ENCODE measurements at places on chromosomes 13 and 19.

DNA sequence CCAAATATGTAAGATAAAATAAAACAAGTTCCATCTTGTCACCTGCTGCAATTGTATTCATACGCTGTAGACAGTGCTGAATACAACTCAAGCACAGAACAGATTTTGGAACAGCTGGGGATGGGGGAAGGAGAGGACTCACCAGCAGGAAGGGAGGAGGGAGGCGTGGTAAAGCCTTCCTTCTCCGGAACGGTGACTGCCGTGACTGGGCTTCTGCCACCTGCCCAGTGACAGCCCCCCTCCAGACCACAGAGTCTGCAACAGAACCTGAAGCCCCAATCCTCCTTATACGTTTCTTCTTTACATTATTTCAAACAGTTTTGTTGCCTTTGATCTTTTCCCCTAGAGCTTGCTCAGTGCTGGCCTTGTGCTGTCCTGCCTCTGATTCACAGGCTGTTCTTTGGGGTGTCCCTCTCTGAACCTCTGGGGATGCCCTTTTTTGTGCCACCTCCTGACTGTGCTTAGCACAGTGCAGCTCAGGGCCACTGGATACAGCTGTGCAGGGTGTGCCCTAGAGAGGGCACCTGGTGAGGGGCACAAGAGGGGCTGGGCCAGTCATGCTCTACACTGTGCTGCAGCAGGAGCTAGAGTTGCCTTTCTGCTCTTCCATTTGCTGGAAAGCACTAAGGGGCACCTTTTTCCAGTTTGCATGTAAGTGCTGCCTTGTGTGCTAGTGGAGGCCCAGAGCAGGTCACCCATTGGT, 213.0 kb downstream of the ZIC5 start:
- DNase-seq: no peak

- no peak for DNase-seq
These were observed 20.6 kb upstream of the OLFM2 start for GRCh38 chr19:9956956-9957355.

DNA sequence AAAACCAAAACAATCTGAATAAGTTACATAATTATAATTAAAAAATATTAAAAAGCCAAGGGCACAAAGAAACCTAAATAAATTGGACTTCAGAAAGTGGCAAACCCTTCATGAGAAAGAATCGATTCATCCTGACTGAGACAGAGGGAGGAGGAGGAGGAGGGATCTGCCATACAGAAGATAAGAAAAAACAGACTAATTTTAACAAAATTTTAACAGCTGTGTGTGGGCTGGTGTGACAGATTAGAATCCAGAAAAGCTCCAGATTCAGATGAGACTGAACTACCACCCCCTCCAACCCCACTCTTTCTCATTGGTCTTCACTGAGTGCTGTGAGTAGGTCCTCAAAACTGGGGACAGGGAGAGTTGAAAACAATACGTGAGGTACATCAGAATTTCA, 111.5 kb upstream of the HTR2A start:
- DNase-seq: no peak

DNA sequence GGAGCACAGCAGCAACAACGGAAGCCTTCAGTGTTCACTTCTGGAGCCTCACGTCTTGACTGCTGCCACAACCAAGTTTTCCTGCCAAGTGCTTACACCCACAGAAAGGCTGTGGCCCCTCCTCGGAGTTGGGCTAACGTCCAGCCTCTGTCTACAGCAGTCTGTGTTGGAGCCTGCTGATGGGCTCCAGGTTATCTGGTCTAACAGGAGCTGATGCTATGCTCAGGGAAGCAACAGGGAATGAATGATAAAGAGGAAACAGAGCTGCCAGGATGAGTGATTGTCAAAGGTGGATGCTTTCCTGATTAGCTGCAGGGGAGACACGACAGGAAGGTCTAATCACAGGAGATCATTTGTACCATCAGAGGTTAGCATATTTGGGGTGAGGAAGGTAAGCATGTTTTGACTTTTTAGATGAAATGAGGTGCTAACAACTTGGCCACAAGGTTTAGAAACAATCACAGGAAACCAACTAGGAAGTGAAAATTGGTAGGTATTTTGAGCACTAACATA, 53.8 kb upstream of the RCBTB2 start:
- no peak for DNase-seq

DNA sequence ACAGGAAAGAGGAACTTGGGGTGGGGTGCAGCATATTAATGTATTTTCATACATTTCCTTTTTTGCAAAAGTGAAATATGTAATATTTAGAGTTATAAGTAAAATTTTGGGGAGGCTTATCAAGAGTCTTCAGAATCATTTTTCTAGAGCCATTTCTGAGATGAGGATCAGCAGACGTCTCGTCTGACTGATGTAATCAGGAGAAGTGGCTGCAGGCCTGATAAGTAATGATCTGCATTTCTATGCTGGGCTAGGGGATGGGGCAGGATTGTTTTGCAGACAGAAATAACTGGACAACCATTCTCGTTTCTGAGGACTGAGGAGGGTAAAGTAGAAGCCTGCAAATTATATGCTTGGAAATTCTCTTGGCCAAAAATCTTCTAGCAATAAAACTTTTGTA, 89.2 kb upstream of the ARGLU1 start:
- DNase-seq: no peak

GRCh38 chr19:15115762-15116615, 8.8 kb downstream of the SYDE1 start:
- DNase-seq: no peak

DNA sequence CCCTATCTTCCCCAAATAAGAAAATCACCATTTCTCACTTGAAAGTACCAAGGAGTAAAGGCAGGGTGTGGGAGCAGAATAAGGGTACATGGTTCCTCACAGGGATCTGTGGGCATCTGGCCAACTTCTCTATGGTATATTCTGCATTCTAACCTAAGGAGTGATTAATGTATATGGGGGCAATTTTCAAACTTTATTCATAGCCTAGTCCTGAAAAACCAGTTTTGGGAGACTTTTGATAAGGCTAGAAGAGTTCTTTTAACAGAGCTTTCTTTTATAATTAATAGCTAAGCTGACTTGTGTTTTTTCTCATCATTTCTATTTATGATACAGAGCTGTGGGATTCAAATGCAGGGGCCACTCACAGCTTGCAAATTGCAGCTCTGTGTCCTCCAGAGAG, 852 bp downstream of the SCEL start:
- DNase-seq: no peak

DNA sequence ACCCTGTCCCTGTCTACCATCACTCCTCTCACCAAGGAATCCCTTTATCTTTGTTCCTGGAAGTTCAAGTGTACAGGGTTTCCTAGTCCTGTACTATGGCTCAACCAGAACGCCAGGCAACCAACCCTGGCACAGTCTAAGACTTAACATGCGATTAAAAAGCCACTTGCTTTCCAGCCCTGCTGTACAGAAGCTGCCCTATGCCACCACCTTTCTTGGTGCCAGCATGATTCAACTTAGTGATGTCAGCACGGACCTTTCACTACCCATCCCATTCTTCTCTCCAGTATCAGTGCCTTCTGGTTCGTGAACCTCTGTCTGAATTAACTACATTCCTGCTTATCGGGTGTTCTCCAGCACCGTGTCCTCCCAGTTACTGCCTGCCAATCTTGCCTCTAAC, 151.1 kb downstream of the KLF12 start:
- DNase-seq: no peak

- no peak for DNase-seq
These were observed 8.6 kb upstream of the NAPA start for GRCh38 chr19:47523473-47523872.

- no peak for DNase-seq
These were observed 38.7 kb downstream of the KCTD4 start for GRCh38 chr13:45162194-45162593.

DNA sequence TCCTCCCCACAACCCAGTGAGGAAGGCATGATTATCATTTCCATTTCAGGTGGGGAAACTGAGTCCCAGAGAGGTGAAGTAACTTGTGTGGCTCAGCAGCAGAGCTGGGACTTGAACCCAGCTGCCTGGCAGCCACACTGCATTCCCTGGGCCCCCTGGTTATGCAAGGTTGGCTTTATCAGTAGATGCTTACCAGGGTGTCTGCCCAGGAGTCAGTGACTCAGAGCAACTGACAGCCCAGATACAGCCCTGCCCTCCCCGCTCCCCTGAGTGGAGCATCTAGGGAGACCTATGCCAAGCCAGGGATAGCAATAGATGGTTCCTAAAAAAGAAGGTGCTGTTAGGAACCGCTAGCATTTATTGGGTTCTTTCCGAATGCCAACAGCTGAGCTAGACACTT, 5.9 kb downstream of the IGLON5 start:
- DNase-seq: no peak

DNA sequence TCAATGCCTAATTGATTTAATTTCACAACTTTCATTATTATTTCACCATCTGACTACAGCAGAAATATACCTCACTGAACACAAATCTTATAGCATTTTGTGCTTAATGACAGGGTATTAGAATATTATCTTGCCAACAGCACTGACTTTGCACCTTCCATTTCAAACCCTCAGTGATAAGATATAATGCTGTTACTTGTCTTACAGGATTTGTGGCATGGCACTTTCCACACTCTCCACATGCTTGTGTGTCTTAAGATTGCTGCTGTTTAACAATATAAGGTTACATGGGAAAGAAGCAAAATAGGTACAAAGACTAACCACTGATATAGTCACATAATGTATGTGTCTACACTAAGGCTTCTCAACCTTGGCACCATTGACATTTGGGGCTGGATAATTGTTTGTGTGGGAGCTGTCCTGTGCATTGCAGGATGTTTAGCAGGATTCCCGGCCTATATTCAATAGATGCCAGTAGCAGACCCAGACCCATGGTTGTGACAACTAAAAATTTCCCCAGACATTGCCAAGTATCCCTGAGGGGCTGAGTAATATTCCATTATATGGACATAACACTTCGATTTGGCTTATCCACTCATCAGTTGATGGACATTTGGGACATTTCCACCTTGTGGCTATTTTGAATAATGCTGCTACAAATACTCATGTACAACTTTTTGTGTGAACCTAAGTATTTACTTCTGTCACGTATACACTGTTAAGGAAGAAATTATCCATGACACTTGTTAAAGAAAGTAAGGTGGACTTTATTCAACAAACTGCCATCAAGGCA, 5.7 kb upstream of the DIAPH3 start:
- DNase-seq: no peak

DNA sequence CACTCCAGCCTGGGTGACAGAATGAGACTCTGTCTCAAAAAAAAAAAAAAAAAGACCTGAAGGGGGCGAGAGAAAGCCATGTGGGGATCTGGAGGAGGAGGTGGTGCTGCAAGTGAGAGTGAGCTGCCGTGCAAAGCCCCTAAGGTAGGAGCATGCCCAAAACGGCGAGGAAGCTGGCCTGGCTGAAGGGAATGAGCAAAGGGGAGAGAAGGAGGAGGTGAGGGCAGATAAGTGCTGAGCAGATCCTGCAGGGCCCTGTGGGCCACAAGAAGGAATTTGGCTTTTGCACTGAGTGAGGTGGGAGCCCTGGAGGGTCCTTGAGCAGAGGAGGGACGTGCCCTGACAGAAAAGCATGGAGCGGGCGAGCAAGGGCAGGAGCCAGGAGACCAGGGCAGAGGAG, 19.4 kb upstream of the ADGRE5 start:
- no peak for DNase-seq

DNA sequence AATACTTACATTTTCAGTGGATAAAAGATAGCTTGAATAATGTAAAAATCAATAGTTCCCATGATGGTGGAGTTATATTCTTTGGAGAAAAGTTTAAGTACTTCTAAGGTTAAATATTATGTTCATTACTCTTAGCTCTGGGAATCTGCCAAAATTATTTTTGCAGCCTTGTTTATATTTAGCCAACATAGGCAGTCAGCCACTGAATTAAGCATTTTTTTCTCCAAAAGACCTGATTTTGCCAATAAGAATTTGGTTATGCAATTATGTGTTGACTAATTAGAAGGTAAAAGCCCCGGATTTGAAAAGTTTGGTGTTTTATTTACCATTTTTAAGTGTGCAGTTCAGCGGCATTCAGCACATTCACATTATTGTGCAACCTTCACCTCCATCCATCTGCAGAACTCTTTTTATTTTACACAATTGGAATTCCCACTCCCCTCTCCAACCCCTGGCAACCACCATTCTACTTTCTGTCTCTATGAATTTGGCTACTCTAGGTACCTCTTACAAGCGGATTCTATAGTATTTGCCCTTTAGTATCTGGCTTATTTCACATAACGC, 90.1 kb upstream of the C1QTNF9B start:
- DNase-seq: no peak

DNA sequence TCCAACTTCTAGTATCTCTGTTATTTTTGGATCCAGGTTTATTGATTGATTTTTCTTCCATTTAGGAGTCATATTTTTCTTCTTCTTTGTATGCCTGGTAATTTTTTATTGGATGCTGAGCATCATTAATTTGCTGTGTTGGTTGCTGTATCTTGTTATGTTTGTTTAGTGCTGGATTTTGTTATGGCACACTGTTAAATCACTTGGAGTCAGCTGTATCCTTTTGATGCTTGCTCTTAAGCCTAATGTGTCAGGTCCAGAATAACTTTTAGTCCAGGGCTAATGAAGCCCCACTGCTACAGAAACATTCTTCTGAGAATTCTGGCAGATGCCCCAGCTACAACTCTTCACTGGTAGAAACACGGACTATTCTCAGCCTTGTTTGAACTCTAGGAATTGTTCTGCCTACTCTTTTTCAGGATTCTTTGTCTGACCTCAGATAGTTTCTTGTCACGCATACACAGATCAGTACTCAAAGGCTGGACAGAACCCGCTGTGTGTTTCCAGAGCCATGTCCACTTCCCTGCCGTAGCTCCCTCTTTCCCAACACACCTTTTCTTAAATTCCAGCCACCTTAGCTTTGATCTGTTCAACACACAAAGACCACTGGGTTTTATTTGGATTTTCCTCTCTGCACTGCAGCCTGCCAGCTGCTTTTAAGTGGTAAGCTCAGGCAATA, 137.1 kb upstream of the WASF3 start:
- no peak for DNase-seq

GRCh38 chr13:28052945-28053344, 47.4 kb downstream of the FLT3 start:
- no peak for DNase-seq

GRCh38 chr13:83622422-83622784, 259.9 kb downstream of the SLITRK1 start:
- no peak for DNase-seq
